ENCODE measurements at places on chromosomes 16 and 17.

DNA sequence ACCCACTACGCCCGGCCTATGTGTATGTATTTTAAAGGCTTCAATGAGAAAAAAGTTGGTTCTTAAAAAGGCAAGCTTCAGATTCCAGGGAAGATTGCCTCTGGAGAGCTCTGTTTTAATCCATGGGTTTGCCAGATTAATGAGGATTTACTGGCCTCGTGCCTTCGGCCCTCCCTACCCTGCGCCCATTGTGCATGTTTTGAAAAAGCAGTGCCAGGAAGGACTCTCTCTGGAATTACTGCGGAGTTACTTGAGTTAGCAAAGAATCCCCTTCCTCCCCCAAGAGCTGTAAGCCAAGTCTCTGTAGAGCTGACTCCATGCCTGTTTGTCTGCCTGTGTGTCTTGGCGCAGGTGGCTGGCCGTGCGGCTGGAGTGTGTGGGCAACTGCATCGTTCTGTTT lies 98.9 kb downstream of the ABCC6 start:
- no peak for DNase-seq

DNA sequence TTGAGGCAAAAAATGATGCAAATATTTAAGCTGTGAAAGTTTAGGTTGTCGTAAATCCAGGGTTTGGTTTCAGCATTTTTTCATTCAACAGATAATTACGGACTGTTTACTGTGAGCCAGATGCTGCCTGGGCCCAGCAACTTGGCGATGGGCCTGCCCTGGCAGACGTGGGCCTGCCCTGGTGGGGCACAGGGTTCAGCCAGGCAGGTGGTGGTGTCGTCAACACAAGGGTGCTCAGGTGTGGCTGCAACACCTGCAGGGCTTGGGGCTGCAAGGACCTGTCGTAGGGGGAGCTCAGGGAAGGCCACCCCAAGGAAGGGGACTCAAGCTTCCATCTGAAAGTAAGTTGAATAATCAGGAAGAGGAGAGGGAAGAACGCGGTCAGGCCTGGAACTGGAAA lies 15.1 kb downstream of the ZC3H18 start:
- no peak for DNase-seq

DNA sequence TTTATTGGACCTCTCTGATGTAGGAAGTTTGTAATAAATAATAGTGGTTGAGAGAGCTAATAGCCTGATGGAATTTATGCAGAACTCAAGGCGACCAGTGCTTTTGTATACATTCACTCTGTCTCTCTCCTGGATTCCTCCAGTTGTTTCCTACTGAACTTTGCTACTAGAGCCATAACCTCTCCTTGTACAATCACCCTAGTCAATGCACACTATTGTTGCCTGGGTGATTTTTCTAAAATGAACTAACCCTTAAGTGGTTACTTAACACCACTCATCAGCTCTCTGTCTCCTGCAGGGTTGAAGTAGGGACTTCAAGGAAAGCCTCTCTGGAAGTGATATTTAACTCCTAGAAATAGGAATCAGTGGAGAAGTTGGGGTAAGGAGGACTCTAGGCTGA lies 9.7 kb downstream of the PHKB start:
- DNase-seq, result no peak

DNA sequence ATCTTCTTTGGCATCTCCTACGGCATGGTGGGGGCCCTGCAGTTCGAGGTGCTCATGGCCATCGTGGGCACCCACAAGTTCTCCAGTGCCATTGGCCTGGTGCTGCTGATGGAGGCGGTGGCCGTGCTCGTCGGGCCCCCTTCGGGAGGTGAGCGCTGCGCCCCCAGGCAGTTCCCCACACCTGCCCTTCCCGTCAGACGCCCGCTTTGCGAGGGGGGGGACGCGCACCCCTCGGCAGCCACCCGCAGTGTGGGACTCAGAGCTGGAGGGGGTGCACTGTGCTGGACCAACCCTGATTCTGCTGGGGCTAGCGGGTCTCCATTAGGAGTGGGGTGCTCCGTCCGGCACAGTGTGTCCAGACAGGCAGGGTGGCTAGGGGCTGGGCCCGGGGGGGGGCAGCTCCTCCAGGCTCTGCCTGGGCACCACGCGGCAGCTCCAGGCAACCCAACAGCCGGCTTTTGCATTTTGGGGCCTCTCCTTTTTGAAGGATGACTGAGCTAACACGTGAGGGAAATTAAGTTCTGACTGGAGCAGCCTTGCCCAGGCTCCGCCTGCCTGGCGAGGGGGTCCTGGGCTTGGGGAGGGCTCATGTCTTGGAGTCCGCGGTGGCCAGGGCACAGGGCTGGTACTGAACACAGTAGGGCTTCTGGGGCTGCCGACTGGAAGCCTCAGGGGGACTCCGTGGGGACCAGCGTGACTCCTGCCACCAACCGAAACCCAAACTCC lies 9.1 kb downstream of the SLC16A3 start:
- DNase-seq, result no peak

DNA sequence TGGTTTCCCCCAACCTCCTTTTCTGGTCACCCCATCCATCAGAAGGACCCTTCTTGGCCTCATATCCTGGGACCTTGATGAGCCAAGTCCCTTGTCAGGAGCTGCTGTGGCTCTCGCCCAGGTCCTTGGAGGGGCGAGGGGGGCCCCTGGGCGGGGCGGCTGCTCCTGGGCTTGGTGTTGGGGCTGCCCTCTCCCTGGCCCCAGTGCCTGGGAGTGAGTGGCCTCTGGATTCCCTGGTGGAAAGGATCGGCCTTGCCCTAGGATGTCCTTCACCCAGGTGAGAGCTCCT lies 6.2 kb upstream of the NOTUM start:
- no peak for DNase-seq

GRCh38 chr16:85227084-85227945 lies 115.0 kb upstream of the CIBAR2 start:
- no peak for DNase-seq

DNA sequence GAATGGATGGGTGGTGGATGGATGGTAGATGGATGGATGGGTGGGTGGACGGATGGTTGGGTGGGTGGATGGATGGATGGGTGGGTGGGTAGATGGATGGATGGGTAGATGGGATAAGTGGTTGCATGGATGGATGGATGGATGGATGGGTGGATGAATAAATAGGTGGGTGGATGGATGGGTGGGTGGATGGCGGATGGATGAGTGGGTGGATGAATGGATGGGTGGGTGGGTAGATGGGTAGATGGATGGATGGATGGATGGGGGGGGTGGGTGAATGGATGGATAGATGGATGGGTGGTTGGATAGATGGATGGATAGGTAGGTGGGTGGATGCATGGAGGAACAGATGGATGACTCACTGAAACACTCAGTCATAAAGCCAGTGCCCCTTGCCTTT lies 51.0 kb upstream of the FASN start:
- no peak for DNase-seq

- no peak for DNase-seq
These were observed 8.0 kb downstream of the TNFAIP1 start for GRCh38 chr17:28343491-28343932.

DNA sequence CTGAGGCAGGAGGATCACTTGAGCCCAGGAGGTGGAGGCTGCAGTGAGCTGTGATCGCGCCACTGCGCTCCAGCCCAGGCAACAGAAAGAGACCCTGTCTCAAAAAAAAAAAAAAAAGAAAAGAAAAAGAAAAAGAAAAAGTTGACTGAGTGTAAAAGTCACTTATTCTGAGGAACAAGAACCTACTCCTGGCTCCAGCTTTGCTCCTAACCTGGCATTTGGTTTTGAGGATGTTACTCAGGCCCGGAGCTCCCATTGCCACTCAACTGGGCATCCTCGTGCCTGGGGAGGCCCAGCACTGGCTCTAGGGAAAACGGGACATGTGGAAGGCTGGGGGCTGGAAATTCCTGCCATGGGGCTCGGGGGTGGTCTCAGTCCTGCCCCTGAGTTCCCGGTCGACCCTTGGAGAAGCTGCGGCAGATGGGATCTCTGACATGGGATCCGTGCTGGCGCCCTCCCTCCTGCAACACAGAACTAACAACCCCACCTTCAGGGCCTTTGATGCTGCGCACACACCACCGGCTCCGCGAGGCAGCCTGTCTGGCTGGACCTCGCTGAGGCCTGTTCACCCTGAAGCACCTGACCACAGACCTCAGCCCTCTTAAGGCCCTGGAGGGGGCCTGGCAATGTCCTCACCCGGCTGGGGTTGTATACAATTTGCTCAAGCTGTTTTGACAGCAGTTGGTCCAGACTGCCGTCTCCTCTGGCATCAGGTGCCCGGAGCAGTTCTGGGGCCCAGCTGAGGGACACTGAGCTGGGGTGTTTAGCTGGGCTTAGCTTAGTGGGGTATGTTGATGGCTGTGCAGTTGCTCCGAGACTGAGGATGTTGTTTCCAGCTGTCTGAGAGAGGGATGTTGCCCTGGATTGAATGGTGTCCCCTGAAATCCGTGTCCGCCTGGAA lies 12.3 kb downstream of the CD7 start:
- DNase-seq, result no peak

DNA sequence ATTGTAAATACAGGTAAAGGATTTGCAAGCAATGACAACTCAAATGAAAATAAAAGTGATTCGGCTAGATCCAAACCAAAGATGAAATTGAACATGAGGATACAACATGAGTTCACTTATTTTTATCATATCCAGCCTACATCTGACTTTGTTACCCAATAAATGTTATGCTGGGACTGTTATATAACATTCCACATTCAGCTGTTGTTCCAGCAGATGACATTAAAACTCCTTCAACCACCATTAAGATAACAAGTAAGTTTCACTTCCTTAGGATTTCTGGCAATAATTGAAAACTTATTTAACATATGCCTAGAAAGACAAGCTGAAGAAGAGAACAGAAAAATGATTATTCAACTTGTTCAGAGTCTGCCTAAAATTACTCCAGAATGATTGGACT lies 729.4 kb downstream of the CDH11 start:
- DNase-seq, result no peak

GRCh38 chr17:40580140-40580539 lies 14.9 kb upstream of the CCR7 start:
- no peak for DNase-seq

DNA sequence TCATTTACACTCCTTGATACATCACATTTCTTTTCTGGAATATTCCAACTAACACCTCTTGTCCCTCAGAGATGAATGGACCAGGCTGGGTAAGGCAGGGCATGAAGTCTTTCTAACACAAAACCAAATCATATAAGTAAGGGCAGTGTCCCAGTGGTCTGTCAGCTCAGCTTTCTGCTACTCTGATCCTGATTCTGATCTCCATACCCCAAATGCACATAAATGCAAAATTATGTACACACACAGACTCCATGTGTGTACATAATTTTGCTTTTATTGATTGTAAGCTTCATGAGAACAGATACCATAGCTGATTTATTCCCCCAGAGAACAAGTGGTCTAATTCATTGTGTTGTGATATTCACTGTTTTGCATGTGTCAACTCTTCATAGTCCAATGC lies 47.9 kb downstream of the NOG start:
- no peak for DNase-seq

DNA sequence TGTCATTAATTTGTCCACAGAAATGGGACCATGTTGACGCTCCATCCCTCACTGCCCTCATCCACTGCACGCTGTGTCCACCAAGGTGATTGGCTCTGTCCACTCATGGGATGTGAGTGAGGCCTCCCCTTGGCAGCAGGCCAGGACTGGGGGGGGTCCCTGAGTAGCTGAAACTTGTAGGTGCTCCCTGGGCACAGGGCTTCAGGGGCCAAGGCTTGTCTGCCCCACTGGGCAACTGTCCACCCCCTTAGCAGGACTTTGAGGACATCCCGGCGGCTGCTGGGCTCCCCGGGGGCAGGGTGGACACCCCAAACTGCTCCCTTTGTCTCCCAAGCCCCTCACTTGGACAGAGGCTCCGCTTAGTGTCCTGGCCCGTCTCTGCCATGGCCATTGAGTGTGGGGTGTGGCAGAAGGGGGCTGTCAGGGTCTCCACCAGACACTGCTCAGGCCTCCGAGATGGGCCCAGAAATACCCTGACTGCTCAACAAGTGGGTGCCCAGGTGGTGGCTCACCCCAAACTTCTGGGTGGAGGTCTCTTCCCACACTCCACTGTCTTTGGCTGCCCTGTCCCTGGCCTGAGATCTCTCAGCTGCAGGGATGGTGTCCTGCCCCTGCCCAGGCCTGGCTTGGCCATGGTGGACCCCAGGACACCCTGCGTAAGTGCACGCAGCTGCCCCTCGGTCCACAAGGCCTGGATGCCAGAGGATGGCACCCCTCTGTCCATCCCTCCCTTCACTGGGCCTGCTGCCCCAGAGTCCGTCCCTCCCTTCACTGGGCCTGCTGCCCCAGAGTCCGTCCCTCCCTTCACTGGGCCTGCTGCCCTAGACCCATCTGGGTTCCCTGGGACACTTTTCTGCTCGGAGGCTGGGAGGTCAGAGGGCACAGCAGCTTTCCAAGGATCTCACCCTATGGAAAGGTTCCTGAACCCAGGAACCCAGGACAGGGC lies 2.9 kb upstream of the RAB40C start:
- no peak for DNase-seq

- no peak for DNase-seq
These were observed 9.5 kb upstream of the METTL22 start for GRCh38 chr16:8611886-8612600.

DNA sequence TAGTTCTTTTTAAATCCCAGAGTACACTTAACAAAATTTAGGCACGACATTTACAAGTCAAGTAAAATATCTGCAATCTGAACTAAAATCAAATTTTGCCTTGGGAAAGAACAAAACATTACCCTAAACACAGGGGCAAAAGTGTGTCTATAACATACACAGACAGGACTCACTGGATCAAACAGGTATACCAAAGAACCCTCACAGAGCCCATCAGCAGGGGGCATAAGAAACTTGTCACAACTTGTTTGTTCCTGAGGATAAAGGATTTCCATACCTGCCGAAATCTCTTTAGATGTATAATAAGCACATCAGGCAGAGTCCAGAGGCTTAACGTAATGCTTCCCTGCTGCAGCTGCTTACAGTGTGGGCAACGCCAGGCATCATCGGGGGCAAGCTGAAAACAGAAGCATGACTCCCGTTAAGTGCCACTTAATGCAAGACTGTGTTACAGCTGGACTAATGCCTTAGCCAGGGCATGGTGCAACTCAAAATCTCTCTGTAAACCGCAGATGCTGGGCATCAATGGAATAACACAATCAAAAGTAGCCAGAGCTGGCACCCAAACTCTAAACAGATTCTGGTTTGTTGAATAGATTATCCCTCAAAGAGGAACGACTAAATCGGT lies 67.0 kb downstream of the USP31 start:
- no peak for DNase-seq

DNA sequence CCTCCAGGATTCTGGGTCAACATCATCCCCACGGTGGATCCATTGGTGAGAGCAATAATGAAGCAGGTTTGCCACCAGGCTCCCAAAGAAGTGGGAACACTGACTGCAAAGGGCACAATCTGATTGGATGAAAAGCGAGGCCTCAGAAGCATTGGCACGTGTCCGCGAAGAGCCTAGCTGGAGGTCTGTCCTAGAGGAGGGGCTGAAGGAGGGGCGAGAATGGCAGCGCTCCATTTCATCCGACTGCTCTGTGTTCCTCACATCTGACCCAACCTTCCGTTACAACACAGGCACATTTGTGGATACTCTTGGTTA lies 79.9 kb downstream of the MRC2 start:
- DNase-seq, result no peak

- DNase-seq, result no peak
These were observed 77.7 kb upstream of the EEF2KMT start for GRCh38 chr16:5175266-5175665.

Data from lower leg skin (tissue), 4 donors.